Left ventricle myocardium inferior (tissue), 1 donor: ENCODE measurements at places on chromosomes 16 and 17.

GRCh38 chr17:1871756-1872155, 42.0 kb downstream of the RPA1 start:
- no peak for DNase-seq

DNA sequence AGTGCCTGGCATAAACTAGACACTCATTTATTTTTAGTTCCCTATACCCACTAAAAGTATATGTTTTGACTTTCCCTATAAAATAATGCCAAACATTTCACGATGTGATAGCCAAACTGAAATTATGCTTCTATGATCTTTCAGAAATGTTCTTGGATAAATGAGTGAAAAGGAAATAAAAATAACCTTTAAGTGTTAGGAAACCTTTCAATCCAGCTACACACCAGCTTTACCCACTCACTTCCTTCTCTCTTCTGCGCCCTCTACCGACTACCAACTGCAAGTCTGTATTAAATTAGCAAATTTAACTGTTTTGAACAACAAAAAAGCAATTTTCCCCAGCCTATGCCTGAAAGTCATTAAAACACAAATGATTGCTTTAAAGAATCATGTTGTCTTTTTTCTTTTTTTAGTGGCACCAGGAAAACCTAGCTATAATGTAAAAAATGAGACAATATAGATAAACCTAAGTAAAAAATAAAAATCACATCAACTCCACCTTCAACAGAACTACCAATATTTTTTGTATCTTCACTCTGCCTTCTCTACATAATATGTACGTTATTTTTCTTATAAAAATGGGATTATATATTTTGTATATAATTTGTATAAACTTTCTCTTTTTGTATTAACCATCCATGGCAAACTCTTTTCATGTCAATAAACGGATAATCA, 13.2 kb upstream of the TMEM100 start:
- DNase-seq, result no peak

DNA sequence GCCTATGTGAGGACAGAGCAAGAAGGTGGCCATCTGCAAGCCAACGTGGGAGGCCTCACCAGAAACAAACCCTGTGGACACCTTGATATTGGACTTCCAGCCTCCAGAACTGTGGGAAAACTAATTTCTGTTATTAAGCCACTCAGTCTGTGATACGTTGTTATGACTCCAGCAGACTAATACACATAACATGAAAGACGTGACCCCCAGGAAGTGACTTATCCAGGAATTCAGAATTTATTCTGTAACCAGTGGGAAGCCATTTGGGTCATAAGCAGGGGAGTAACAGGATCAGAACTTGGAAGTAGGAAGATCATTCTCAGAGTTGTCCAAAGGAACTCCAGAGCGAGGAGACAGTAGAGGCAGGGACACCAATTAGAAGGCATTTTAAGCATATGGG, 12.5 kb upstream of the GINS3 start:
- DNase-seq, result no peak

DNA sequence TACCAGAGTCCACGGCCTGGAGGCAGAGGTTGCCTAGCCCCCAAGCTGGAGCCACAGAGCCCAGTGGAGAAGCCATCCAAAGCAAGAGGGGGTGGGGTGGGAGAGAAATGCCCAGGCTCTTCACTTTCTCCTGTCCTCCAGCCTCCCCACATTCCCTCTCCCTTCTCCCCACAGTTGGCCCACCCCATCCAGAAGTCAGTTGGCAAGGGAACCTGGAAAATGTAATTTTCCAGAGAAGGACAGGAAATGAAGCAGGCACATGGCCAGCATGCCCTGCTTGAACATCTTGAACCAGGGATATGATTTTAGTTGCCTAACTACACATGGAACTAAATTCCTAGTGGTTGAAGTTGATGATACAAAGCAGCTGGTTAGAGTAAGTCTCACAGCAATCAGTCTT, 73.3 kb upstream of the IRX6 start:
- DNase-seq, result no peak

- no peak for DNase-seq
These were observed 23.2 kb downstream of the GSE1 start for GRCh38 chr16:85636234-85636812.

GRCh38 chr16:66263973-66264310, 102.5 kb upstream of the CDH5 start:
- DNase-seq, result no peak
